ENCODE measurements at places on chromosomes 3 and 15.

GRCh38 chr3:16945330-16945729, 60.6 kb downstream of the PLCL2 start:
- no peak for DNase-seq

- DNase-seq = no peak
Measured at GRCh38 chr15:63044077-63044644, 1.6 kb downstream of the TPM1 start.

DNA sequence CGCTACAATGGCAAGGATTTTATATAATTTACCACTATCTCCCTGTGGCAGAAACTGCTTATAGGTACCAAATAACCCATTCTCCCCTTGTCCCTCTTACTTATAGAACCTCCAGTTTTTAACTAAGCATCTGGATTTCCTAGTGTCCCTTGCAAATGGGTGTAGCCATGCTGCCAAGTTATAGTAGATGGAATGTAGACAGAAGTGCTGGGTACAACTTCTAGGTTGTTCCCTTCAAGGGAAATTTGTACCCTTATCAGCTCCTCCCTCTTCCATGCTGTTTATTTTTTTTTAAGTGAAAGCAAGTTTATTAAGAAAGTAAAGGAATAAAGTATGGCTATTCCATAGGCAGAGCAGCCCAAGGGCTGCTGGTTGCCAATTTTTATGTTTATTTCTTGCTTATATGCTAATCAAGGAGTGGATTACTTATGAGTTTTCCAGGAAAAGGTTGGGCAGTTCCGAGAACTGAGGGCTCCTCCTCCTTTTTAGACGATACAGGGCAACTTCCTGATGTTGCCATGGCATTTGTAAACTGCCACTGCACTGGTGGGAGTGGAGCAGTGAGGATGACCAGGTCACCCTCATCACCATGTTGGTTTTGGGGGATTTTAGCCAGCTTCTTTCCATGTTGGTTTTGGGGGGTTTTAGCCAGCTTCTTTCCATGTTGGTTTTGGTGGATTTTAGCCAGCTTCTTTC, 40.1 kb upstream of the TM4SF19 start:
- DNase-seq = peak; percentile 30

DNA sequence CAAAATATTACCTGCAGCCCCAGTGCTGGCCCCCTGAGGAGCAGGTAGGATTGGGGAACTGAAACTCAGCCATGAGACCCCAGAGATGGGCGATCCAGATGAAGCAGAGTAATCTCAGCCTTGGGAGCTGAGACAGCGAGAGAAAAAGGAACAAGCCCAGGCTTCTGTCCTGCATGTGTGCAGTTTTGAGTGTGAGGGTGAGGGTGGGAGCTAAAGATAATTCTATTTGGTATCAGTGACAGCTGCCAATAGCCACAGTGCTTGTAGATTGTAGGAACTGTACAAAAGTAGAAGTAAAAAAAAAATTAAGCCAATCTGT, 5.9 kb downstream of the ATP8B4 start:
- no peak for DNase-seq

DNA sequence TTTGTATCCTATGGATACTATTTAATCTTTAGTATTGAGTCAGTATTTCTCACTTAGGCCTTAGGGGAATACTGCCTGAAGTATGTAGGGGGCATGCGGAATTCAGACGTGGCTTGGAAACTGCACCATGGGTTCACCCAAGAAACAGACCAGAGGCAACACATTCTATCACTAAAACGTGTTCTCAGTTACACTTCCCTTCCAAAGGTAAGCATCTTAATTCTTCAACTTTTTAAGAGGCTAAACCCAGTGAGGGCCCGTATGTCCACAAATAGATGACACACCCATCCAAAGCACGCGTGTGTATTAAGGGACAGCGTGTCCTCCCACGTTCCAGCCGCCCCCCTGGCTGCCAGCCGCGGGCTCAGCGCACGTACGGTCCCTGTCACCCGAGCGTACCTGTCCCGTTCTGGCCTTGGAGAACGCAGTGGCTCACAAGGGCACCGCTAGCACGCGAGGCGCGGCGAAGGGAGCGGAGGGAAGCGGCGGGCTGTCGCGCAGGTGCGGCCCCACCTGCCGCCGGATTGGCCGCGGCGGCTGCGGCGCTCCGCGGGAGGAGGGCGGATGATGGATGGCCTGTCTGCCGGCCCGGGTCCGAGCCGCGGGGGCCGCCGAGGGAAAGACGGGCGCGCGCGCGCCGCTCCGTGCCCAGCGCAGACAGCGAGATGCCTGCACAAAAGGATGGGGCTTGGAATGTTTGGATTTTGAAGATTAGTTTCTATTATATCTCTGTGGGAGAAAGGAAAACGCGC, 1003.9 kb upstream of the NR2F2 start:
- DNase-seq = no peak

DNA sequence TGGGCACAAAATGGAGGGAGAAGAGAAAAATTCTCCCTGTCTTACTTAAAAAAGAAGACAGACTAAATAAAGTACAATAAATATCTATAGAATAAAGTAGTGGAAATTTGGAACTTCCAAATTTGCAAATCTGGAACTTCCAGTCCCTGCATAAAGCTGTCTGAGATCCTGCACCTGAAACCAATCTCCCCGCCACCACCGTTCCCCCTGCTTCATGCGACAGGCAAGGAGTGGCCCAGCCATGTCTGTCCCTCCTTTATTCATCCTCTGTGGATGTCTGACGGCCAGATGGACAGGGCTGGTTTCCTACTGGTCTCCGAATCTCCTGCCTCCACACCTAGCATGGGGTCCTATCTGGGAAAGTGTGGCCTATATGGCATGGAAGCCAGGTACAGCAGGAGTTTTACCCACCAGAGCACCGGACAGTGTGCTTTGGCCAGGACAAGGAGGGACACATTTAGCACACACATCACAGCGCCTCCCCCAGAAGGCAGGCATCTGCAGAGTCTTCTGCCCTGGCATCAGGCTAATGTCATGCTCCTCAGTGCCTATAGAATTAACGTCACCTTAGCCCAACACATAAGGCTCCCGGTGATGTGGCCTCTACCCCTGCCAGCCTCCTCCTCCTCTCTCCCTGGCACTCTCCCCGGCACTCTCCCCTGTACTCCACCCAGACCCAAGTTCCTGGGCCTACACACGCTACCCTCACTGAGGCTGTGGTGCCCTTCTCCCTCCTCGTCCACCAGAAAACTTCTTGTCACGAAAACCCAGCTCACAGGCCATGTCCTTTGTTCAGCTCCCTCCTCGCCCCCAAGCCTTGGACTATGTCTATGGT, 170.8 kb downstream of the XXYLT1 start:
- no peak for DNase-seq

GRCh38 chr15:63826528-63826927, 7.2 kb downstream of the HERC1 start:
- DNase-seq = no peak

- DNase-seq = no peak
Measured at GRCh38 chr3:127915115-127915936, at the start of gene KBTBD12. TSS of gene KBTBD12 (plus strand) at chr3:127915232. CDS start at chr3:127923062, 7,830 bp downstream.

GRCh38 chr3:8938021-8938420, 25.3 kb downstream of the RAD18 start:
- DNase-seq = no peak

DNA sequence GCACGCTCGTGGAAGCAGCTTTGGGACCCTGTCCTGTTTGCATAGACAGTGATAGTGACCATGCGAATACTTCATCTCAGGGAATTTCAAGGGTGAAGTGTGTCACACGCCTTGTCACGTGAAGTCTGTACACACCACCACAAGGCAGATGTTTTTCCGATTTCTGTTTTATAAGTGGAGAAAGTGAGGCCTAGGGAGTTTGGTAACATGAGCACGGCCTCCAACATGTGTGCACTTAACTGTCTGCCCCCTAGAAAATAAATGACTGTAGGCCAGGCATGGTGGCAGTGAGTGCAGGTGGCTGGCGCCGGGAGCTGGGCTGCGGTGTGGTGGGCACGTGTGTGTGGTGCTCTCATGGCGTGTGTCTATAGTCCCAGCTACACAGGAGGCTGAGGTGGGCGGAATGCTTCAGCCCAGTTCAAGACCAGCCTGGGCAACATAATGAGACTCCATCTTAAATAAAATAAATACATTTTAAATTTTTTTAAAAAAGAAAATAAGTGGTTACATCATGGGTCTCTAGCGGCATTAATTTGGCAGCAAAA, 42.0 kb downstream of the WHAMM start:
- DNase-seq = no peak

GRCh38 chr3:87855616-87856015, 203.2 kb downstream of the CGGBP1 start:
- DNase-seq = no peak

Data from activated CD4-positive, alpha-beta T cell treated with anti-CD3 and anti-CD28 coated beads, Interleukin-2, Interleukin-6, amounts not matched to agents 100 ng/mL and 50 ng/mL, durations not matched to agents 16 hours and 8 hours (primary cell).